ENCODE measurements at places on chromosomes 13 and 19.

DNA sequence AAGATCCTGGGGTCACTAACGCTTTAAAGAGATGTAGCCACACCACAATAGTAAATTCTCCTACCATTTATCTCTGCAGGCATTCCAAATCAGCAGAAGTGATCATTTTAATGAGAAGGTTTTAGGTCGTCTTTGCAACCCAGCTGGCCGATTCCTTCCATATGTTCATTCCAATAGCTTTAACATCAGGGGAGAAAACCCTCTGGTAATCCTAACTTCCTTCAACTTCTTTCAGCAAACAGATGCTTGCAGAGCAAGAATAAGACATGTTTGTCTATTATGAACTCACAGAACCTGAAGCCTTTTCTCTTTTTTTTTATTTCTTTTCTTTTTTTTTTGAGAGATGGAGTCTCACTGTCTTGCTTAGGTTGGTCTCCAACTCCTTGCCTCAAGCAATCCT is 498.6 kb upstream of the SLITRK1 start:
- no peak for DNase-seq

DNA sequence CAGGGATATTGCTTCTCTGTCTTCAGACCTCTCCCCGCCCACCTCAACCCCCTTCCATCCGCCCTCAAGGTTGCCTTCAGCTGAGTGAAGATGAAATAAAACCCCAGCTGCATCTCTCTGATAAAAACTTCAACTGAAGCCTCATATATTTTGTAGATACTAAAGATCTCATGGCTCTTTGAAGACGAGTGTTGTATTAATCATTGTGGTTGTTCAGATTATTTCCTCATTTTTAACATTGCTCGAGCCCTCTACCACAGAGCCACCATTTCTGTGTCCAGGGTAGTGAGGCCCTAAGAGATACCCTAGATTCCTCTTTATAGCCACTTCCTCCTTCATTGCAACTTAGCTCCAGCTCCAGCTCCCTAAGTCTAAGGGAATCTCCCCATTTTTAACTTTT is 312.8 kb upstream of the ZNF507 start:
- DNase-seq = no peak

DNA sequence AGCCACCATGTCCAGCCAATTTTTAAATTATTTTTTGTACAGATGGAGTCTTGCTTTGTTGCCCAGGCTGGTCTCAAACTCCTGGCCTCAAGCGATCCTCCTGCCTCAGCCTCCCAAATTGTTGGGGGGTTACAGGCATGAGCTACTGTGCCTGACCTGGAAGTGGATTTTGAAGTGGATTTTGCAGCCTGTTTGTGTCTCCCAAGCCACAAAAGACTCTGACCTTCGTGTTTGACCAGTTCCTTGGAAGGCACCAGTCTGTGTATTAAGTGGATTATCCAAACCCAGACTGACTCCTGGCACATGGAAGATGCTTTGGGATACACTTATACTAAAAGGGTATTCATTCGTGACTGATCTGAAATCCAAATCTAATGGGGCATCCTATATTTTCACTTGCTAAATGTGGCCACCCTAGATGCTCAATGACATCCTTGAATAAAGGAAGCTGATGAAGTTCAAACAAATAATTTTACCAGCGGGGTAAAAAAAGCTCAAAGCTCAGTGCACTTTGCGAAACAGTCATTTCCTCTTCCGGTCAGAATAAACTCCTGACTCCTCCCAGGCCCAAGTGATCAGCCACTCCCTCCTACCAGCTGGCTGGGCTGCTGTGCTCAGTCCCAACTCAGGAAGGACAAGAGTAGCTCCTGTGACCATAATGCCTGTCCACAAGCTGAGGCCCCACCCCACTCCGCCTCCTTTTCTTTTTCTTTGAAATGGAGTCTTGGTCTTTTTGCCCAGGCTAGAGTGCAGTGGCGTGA is 32.6 kb upstream of the GATAD2A start:
- DNase-seq = no peak

GRCh38 chr13:50636007-50636704 is 207.3 kb downstream of the DLEU7 start:
- no peak for DNase-seq

GRCh38 chr13:77310579-77311279 is 16.2 kb downstream of the MYCBP2 start:
- DNase-seq = no peak

DNA sequence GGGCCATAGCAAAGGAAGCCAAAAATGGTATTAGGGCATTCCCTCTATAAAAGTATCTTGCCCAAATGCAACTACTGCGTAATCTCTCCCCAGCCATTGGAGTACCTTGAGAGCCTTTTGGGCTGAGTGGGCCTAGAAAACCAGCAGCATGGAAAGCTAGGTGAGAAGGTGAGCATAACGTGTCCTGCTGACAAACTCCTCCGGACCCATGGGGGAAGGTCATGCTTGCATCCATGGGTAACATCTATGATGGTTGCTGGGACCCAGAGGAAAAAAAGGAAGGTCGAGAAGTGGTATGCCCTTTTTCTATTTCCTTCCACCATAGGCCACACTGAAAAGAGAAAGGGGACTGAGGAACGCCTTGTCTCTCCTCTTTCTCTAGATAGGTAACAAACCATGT is 57.4 kb downstream of the ZNF728 start:
- no peak for DNase-seq

DNA sequence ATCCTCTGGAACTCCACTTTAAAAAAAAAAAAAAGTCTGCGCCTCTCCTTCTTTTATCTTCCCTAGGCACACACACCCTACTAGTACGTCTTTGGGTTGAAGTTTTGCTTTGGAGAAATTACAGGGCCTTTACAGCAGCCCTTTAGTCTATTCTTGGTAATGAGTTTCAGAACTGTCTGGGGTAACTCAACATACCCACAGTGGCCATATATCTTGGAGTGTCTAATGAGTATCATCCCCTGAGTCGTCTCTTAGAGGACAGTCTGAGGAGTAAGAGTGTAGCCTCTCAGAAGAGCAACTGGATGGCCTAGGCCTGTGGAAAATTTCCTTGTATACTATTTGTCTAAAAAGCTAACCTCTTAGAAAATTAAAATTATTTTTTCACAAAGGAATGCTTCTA is 6.1 kb upstream of the ZNF681 start:
- DNase-seq = no peak

GRCh38 chr13:113211774-113212173 is 2.4 kb downstream of the CUL4A start:
- no peak for DNase-seq

DNA sequence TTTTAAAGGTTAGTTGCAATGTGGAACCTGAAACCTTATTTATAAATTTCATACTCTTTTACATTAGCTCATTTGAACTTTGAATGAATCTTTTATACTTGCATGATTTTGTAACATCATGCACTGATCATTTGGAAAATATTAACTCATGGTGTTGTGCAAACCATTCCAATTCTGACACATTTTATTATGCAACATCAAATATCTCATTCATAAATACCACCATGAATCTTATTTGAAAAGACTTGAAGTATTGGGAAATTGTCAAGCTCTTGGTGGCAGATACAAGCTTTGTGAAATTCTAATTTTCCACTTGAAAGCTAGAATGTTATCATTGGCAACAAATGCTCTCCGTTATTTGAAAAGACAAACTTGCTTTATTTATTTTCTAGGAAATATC is 379.9 kb upstream of the PCDH20 start:
- DNase-seq = no peak

DNA sequence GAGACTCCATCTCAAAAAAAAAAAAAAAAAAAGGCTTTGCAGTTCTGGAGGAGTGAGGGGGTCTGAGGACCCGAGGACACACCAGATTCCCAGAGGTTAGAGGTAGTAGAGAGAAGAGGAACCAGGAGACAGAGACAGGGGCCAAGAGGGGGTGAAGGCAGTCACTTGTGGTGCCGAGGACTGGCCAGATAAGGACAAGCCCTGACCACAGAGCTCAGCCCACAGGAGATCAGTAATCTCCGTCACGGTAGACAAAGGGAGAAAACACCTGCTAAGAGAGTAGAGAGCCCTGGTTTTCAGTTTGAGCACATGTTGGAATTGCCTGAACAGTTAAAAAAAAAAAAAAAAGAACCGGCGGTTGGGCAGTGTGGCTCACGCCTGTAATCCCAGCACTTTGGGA is 1.7 kb upstream of the PRAM1 start:
- DNase-seq = no peak

- DNase-seq = no peak
Observed at GRCh38 chr13:30301827-30302226, 5.5 kb downstream of the KATNAL1 start.

DNA sequence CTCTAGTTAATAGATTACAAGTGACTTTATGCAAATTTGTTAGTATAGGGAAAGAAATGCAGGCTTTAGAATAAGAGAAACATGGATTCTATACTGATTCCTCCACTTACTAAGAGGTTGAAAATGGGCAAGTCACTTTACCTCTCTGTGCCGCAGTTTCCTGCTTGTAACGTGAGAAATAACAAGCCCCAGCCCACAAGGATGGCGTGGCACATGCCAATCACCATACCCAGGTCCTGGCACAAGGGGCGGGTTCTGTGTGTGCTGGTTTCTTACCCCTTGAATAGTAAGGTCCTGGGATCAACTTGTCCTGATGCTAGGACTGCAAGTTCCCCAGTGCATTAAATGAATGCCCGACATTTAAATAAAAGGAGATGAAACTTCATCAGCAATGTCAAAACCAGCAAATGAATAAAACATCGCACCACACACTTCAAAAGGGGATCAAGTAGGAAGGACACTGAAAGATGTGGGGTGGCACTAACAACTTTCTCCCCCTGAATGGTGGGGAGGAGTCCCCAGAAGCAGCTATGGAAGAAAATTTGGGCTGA is 7.9 kb upstream of the SIGLEC9 start:
- DNase-seq = no peak

DNA sequence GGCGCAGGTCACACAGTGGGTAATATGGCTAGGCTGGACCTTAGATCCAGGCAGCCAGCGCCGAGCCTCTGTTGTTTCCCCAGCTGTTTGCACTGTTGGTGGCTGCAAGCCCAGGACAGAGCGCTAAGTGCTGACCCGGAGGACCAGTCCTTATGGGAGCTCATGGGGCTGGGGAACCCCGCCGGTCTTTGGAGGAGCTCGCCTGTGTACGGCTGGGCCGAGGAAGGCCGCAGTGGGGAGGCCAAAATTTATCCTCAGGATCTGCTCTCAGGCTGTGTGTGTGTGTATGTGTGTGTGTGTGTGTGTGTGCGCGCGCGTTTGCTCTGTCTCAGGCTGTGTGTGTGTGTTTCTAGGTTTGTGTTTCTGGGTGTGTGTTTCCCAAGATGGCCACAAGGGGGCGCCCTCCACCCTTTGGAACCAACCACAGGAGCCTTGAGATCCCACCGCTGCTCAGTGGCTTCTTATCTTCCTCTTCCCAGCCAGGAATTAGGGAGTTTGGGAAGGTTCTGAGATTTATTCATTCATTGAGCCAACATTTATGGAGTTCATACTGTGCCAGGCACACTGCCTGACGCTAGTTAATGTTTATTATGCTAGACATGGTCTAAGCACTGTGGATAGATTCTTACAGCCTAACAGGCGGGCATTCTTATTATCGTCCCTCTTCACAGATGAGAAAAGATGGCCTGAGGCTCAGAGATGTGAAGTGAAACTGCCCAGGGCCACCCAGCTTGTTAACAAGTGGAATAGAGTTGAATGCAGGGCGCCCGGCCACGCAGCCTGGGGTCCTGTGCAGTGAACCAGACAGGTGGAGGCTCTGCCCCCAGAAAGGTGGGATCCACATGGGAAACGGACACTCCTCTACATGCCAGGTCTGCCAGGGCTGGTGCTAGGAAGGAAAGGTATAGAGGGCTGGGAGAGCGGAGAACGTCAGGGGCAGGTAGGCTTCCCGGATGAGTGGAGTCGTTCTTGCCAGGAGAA is 13.0 kb downstream of the PGLYRP1 start:
- no peak for DNase-seq

GRCh38 chr13:33728271-33729037 is 89.5 kb upstream of the RFC3 start:
- no peak for DNase-seq

GRCh38 chr19:29527500-29528328 is 1.9 kb downstream of the VSTM2B start:
- no peak for DNase-seq

DNA sequence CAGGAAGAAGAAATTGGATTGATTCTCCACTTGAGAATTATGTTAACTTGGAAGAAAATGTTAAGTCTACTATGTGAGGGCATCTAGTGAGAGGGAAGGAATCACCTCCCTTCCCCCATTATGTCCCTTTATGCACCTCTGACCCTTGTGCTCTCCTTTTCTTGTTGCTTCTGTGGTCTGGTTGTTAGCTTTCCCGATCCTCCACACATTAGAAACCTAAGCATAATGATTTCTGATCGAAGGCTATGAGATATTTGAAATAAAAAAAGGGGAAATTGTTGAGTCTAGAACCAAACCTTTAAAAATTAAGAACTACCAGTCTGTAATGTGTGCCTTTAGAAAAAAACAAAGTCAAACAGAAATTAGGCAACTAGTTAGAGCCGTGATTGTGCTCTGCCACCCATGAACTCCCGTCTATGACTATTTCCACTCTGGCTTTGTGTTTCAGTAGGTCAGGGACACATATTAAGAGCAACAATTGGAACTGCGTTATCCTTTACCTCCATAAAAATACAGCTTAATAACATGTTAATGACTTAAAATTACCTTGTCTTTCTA is 463 bp upstream of the GPC6 start:
- DNase-seq = no peak

All from NCI-H524 treated with DMSO at 0.1 percent for 48 hours (cell line).